Cardiac septum (tissue), 1 donor: ENCODE measurements at places on chromosomes 1 and 21. TPM values are rescaled to one million over a fixed set of nuclear protein-coding genes. Genes with fewer than 3 reads are reported as not detected.

The TAS1R1 gene
- not detected for total RNA-seq

The SPRR2G gene
- not detected for total RNA-seq

The KLHDC7A gene
- not detected for total RNA-seq

The TRPM2 gene
- total RNA-seq = 1.2 TPM

The SPATA45 gene
- total RNA-seq = not detected

The SMCP gene
- total RNA-seq = not detected
